Activated CD4-positive, CD25-positive, alpha-beta regulatory T cell treated with anti-CD3 and anti-CD28 coated beads, Interleukin-2, amount 50 U/mL, for 24 hours (primary cell): ENCODE measurements at places on chromosomes 7 and 10.

DNA sequence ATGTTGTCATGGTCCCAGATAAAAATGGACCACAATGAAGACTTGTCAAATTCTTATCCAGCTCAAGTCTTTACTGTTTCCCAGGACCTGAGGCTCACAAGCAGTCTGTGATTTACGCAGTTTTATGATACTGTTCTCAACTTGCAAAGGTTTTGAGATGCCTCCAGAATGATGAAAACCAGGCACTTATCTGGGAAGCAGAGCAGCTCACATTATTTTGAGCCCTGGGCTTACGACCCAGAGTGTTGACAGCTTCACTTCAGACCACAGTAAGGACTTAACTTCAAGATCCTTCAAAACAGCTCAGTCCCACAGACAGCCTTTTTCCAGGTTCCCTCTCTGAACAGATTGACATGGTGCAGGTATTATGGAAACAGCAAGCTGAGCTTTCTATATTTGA, 236.1 kb downstream of the RNLS start:
- ATAC-seq, result no peak

DNA sequence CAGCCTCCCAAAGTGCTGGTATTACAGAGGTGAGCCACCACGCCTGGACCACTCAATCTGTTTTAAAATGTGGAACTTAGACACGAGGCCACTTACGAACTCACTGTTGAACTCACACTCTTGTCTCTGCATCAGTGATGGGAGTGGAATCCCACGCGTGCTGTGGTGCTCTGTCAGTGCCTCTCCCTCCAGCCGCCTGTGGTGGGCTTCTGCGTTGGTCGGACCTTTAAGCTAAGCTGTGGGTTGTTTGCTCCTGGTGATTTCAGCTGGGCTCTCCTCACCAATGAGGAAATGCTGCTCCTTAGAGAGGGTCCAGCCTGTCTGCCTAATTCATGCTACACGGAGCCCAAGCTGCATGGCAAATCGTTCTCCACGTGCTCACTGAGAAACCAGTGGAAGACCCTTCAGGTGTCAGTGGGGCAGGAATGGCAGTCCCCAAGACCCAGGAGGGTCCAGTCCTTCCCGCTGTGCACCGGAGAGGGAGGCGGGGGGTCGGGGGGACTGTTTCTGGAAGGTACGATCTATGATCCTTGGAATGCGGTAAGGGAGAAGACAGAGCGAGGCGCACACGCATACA, 17.9 kb upstream of the PRKAR1B start:
- ATAC-seq, result no peak

- ATAC-seq, result no peak
These were observed 692.7 kb downstream of the MAGI2 start for GRCh38 chr7:78760620-78761355.

- ATAC-seq, result no peak
These were observed 11.5 kb downstream of the IKZF1 start for GRCh38 chr7:50315739-50316671.

- ATAC-seq, result peak; percentile 89
These were observed 115.0 kb downstream of the FAM107B start for GRCh38 chr10:14659626-14660196.
